ENCODE measurements at places on chromosomes 2 and 18. TPM values are rescaled to one million over a fixed set of nuclear protein-coding genes. Genes with fewer than 3 reads are reported as not detected.

HOXD13 gene
- not detected for total RNA-seq

SCN9A gene
- total RNA-seq, result 58.6 TPM

FIGN gene
- 1.5 TPM for total RNA-seq

CAPN14 gene
- total RNA-seq, result 0.17 TPM

DSG4 gene
- total RNA-seq, result not detected
